ENCODE measurements at places on chromosomes 11 and 22. TPM values are rescaled to one million over a fixed set of nuclear protein-coding genes. Genes with fewer than 3 reads are reported as not detected.

Gene CREB3L1
- total RNA-seq: 44.3 TPM

Gene OR8D1
- not detected for total RNA-seq

Gene OR9I1
- total RNA-seq: not detected

Gene ELMOD1
- total RNA-seq: 1.6 TPM

Gene SMC1B
- 0.16 TPM for total RNA-seq

Gene FOLR1
- total RNA-seq: 1.1 TPM

Gene DCDC1
- 1.2 TPM for total RNA-seq

Gene OR8G5
- not detected for total RNA-seq

Gene FGF4
- not detected for total RNA-seq
